ENCODE measurements at places on chromosomes 4 and X.
A peak's percentile ranks its signal among the peaks of the same experiment; 100 is the strongest.

DNA sequence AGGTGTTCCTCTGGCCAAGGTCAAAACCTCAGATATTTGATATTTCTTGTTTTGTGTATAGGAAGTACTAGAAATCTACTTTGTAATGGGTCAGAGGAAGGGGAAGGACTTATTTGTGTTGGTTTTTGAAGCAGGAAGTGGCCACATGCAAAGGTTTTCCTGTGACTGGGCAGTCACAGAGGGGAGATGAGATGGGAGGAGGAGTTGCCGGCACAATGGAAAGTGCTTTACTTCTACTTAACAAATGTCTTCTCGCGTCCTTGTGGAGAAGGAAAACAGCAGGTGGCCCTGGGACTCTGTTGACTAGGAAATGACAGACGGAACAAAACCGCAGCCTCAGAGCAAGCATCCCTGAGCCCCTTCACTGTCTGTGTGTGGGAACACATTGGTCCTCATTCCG, 46.6 kb downstream of the SHROOM2 start:
- peak; percentile 13 for DNase-seq

- no peak for DNase-seq
These were observed 61.5 kb downstream of the PDK3 start for GRCh38 chrX:24526616-24527015.

- DNase-seq, result no peak
These were observed 54.4 kb downstream of the KLHL4 start for GRCh38 chrX:87571964-87572363.

GRCh38 chrX:97907791-97908190, 1024.1 kb downstream of the RPA4 start:
- DNase-seq, result no peak

DNA sequence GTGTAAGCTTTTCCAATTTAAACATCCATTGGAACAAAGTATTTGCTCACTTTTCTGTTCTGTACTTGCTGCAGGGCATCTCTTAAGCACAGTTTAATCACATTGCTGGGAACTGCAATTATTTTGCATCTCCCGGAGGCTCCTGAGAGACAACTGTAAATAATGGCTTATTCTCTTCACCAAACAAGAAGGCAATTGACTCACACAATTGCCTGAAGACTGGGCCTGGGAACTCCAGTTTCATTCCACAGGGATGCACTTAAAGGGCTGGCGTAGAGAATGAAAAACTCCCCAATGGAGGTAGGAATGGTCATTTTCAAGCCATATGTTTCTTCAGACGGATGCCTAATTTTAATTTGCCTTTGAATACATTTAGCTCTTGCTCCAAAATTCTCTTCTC, 29.5 kb downstream of the TFDP3 start:
- no peak for DNase-seq

DNA sequence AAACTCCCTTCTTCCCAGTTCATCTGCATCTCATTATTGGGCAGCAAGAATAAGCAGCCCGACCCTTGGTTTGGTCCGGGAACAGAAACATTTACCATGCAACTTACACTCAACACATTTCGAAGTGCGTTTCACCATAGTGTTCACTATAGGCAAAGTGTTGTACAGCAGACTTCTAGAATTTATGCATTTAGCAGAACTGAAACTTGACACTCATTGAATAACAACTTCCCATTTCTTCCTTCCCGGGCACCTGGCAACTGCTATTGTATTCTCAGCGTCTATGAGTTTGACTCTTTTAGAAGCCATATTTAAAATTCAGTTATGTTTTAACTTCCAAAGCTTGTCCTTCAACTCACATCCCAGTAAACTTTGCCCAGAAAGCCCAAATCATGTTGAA, 840.6 kb downstream of the NLGN4X start:
- no peak for DNase-seq

DNA sequence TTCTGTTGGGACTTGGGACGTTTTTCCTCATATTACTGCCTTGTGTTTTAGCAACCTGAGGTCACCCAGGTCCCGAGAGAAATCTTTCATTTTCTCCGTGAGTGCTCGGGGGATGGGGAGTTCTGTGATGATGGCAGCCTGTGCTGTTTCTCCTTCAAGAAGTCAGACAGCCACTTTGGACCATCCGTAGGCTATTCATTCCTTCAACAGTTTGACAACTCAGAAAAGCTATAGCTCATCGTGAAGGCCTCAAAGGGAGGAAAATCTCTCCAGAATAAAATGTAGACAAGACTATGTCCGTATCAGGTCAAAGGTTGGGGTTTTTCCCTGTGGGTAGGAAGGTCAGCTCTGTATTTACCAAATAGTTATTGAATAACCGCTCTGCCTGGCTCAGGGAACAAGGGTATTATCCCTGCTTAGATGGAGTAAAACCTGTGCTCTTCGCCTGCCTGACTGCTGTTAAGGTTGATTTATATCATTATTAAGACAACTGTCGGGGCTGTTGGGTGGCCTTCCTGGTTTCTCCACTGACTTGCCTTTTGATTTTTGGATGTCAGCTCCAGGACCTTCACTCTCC, 36.6 kb downstream of the FAM114A1 start:
- no peak for DNase-seq

DNA sequence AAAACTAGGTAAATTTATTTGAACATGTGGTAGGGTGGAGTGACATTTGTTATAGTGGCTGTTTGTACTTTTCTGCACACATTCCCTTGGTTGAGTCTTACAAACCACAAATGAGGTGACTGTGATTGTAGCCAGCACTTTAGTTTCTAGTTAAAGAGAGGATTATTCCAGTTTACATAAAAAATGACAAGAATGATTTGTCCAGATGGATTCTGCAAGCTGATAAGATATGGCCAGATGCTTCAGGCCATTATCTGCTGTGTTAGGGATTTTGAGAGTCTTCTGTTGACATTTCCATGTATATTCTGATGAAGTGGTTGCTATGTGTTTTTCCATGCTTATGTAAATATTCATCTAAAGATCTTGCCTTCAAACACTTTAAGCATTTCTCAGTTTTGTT, 31.0 kb upstream of the PDE5A start:
- no peak for DNase-seq

DNA sequence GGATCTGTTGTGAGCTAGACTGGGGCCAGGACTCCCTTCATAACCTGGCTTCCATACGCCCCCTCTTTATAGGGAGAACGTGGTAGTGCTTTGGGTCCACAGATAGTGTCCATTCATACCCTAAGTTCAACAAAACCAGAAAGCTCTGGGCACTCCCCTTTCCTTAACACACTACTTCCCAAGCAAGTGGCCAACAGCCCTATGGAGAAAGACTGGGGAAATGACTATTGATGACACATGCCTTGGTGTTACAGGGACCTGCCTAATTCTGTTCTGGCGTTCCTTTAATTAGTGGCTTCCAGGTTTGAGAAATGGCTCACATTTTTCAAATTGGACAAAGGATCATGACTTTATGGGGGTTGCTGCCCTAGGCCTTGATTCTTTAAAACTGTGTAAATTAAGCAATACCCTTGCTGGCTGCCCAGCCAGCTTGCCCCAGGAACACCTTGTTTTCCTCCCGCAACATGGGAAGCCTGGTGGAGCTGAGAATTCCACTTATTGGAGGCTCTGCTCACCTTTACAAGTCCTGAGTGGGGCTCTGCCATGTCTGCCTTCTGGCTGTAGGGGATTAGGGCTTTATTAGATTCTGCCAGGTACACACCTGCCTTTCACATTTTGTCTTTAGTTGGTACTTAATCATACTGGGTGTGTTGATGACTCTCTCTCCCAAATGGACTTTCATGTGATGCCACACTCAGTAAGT, 61.1 kb downstream of the RGS12 start:
- no peak for DNase-seq

- no peak for DNase-seq
These were observed 1.8 kb downstream of the VSIG4 start for GRCh38 chrX:66038115-66038514.

DNA sequence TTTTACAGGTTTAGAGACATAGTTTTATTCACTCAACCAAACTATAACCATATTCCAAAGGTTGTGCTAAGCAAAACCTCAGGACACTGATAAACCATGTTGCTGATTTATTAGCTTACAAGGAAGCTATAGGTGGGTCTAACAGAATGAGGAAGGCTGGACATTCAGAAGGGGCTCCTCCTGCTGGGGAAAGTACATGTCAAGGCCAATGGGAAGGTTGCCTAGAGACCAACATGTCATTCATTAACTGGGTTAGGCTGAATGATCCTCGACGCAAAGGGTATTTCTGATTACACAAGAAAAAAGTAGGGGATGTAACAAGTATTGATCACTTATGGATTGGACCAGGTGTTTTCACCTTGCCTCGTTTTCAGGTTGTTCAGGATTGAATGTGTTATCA, 30.3 kb downstream of the SLC10A6 start:
- DNase-seq, result no peak

- DNase-seq, result no peak
These were observed 13.5 kb downstream of the PAGE4 start for GRCh38 chrX:49842621-49843020.

DNA sequence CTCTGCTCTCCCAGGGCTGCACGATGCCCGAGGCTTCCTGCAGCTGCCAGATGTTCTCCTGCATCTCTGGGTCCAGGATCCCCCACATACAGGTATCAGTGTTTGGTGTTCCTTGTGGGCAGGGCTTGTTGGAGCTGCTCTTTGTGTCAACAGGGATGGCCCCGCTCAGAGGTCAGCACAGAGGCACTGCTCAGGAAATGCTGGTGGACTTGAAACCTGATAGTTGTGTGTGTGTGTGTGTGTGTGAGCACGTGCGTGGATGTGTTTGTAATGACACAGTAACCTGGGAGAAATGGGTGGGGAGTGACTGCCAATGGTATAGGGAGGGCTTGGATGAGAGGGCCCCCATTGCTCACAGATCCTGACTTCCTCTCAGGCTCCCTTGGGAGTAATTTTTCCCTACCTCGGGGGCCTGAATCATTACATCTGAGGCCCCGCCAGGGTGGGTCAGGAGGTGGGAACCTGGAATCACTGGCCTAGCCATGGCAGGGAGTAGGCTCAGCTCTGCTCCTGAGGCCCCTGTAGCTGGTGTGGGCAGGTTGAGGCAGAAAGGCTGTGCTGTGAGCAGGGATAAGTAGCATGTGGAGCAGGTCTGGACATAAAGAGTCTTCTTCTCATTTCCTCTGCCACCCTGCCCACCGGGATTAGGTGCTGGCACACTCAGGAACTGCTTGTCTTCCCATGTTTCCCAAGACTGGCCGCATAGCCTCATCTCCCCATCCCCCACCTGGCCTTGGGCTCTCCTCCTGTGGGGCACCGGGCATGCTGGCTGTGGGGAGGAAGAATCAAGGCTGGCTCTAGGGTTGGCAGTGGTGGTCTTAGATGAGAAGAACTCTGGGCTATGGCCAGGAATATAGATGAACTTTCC, 2.5 kb upstream of the EFNB1 start:
- no peak for DNase-seq

- no peak for DNase-seq
These were observed 287.9 kb upstream of the NR3C2 start for GRCh38 chr4:148730082-148730640.

DNA sequence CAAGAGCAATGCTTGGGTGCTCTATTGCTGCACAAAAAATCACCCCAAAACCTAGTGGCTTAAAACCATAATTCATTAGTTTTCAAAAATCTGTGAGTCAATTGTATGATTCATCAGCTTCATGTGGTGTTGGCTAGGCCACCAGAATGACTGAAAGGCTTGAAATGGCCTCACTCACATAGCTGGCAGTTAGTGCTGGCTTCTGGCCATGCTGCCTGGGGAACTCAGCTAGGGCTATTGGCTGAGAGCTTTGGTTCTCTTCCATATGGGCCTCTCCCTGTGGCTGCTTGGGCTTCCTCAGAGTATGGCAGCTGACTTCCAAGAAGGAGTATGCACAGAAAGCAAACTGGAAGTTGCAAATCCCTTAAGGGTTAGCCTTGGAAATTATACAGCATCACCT, 3.1 kb upstream of the MTMR1 start:
- no peak for DNase-seq

DNA sequence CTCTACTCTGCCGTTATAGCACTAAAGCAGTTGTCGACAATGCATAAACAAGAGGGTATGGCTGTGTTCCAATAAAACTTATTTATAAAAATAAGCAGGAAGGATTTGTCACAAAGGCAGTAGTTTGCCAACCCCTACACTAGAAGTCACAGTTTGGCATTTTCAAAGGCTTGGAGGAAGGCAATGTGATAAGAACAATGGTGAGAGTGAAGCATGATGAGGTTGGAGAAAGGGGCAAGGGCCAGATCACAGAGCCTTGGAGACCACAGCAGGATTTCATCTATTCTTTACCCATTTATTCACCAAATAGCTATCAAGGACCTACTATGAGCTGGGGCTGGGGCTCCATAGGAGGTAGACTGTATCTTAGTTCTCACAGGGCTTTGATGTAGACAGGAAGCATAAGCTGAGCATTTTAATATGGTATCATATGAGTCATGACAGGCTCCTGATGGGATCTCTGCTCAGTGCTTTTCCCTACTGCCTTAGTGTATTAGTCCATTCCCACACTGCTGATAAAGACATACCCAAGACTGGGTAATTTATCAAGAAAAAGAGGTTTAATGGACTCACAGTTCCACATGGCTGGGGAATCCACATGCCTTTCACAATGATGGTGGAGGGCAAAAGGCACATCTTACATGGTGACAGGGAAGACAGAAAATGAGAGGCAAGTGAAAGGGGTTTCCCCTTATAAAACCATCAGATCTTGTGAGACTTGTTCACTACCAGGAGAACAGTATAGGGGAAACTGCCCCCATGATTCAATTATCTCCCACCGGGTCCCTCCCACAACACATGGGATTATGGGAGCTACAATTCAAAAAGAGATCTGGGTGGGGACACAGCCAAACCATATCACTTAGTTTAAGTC, 58.9 kb downstream of the PPM1K start:
- DNase-seq, result no peak

- DNase-seq, result peak; percentile 34
These were observed 142.3 kb downstream of the PDGFC start for GRCh38 chr4:156829201-156829873.

- no peak for DNase-seq
These were observed 107.4 kb downstream of the TSPAN7 start for GRCh38 chrX:38668771-38669170.

GRCh38 chr4:164977243-164978164, at the start of gene TRIM61:
Gene TRIM61, minus strand, starts transcription at chr4:164977657. Its CDS starts 7,655 bp downstream, at chr4:164970002.
- peak; percentile 64 for DNase-seq

GRCh38 chr4:182729516-182729915, 187.7 kb downstream of the DCTD start:
- DNase-seq, result no peak

DNA sequence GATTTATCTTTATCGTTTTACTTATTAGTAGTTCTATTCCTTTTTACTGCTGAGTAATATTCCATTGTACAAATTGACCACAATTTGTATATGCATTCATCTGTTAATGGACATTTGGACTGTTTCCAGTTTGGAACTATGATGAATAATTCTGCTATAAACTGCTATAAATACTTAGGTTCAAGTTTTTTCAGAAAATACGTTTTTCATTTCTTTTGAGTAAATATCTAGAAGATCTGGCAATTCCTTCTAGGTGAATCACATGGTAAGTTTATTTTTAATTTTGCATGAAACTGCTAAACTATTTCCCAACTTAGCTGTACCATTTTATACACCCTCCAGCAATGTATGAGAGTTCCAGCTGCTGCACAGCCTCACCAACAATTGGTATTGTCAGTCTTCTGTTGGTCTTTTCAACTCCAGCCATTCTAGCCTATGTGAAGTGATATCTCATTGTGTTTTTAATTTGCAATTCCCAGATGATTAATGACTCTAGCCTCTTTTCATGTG, 22.2 kb downstream of the LIN54 start:
- no peak for DNase-seq

Measured in hematopoietic multipotent progenitor cell (in vitro differentiated cells).